ENCODE measurements at places on chromosomes 7 and 10. TPM values are rescaled to one million over a fixed set of nuclear protein-coding genes. Genes with fewer than 3 reads are reported as not detected.

- peak; percentile 73 for DNase-seq
Observed at GRCh38 chr10:80158598-80159127, 26.1 kb downstream of the PLAC9 start.

DNA sequence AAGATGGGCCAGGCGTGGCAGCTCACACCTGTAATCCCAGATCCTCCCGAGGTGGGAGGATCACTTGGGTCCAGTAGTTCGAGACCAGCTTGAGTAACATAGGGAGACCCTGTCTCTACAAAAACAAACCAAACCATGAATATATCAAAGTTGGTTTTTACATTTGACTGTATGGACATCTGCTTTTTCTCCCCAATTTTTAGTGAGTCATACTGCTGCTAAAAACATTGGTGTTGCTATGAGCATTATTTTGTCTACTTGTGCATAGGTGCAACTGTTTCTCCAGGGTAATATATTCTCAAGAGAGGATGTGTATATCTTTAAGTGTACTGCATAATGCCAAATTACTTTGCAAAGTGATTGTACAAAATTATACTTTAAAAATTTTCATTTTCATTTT, 769 bp upstream of the TMEM248 start:
- no peak for DNase-seq

GRCh38 chr10:17120694-17121093, 8.9 kb downstream of the CUBN start:
- DNase-seq = no peak

- no peak for DNase-seq
Observed at GRCh38 chr7:132077971-132078685, 498.1 kb downstream of the PLXNA4 start.

POT1 gene
- 50.4 TPM for total RNA-seq

XRCC2 gene
- 2.0 TPM for total RNA-seq

LIPF gene
- not detected for total RNA-seq
